ENCODE measurements at places on chromosomes 4 and X.

DNA sequence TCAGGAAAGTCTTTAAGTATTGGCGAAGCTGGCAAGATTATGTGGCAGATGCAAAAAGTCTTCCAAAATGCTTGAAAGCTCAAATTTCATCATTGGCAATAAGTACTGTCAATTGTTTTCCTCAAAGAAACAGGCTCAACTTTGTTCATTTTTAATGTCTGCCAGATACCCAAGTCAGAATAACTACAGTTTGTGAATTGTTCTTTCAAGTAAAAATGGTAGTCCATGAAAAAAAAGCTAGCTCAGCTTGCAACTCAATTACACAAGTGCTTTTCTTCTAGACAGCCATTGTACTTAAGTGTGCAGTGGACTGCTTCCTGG lies 70.5 kb downstream of the AFF1 start:
- no peak for DNase-seq

DNA sequence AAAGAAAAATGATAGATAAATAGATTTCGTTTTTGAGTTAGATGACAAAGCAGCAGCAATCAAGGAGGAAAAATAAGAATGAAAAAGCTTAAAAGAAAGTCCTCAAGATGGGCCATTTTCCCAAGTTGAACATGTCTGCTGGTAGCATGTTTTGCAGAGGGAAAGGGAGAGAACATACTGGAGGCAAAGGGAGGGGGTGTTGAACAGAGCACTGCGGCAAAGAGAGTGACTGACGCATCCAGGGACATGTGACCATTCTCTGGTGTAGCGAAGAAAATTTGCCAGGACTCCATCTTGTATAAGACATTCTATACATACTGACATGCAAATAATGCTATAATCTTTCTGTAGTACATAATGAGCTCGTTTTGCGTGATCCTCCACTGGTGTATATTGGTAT lies 1.2 kb downstream of the LINC00632 start:
- DNase-seq, result no peak

GRCh38 chr4:9994246-9994847 lies 26.9 kb downstream of the SLC2A9 start:
- DNase-seq, result no peak

DNA sequence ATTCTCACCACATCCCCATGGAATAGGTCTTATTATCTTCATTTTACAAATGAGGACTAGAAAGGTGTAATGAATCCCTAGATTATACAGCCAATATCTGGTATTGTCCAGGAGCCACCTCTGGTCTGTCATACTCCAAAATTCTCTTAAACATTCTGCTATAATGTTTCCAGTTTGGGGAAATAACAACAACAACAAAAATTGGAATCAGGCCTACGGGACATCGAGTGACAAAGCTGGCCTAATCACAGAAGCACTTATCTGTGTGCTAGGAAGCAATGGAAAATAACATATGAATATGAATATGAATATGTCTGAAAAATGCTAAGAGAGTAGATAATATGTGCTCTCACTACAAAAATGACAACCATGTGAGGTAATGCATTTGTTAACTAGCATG lies 264.1 kb downstream of the GASK1B start:
- no peak for DNase-seq

DNA sequence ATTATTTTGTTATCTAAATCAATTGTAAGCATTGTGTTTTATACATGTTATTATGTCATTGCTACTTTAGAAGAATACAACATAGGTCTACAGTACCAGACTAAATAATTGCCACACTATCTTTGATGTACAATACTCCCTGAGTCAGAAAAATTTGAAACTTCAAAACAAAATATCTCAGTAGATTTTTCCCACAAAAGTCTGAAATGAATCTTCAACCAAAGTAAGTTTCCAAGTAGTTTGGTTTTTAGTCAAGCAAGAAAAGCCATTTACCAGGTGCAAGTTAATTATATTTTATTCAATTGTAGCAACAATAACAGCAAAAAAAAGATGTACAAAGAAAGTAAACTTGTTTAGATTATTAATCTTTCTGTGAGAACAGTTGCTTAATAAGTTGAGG lies 11.4 kb upstream of the PARM1 start:
- no peak for DNase-seq

DNA sequence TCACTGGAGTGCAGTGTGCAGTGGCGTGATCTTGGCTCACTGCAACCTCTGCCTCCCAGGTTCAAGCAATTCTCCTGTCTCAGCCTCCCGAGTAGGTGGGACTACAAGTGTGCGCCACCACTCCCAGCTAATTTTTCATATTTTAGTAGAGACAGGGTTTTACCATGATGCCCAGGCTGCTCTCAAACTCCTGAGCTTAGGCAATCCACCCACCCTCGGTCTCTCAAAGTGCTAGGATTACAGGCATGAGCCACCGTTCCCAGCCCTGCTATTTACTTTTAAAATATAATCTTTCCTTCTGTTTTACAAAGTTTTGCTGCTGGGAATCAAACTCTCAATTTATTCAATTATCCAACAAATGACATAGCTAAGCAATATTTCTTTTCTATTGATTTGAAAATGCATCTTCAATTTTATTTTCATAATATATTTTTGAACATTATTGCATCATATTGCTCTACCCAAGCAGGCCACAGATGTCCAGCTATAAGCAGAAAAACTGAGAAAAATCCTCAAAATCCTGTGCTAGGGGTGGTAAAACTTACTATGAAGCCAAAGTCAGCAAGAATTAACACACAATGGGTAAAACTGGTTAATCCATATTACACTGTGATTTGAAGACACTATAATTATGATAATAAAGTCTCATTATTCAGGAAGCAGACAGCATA lies 5.2 kb downstream of the TIFA start:
- DNase-seq, result no peak
